ENCODE measurements at places on chromosomes 11 and 22.

DNA sequence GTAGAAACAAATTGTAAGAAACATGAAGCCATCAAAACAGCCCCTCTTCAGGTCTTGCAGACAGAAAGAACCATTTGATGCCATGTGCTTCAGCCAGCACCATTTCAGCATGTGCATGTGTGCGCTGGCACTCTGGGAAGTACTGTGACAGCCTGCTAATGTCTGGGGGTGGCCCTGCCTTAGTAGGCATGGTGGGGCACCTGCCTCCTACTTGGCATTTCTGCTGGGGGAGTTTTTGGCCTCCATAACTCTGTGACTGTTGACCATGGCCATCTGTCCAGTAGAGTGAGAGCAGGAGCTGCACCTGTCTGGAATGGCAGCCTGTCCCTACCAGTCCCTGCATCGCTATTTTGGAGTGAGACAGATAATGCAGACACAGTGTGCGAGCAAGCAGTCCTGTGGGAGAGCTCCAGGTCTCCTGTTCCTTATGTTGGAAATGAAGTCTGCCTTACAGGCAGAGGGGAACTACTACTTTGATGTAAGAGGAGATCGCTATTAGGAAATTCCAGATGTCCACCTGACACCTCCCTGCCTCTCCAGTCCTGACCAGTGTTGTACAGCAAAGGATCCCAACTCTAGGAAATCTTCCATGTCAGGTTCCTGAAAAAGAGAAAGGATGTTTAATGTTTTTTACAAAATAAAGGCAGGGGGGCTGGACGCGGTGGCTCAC, 102.5 kb downstream of the ATXN10 start:
- DNase-seq, result no peak

DNA sequence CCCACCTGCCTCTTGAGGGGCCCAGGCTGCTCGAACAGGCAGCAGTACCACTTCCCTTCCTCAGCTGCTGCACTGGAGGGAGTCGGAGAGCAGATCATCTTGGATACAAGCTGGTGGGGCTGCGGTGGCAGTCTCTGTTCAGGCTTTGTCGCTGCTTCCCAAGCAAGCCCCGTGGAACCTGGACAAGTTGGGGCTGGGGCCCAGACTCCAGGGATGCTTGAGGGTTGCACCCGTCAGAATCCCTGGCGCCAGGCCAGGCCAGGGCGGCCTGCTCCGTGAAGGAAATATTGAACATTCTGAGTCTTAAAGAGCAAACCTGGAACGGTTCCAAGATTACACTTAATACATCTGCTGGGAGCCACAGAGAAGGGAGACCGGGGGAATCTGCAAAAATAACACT, 310.1 kb upstream of the SORL1-AS1 start:
- peak; percentile 68 for DNase-seq

- DNase-seq, result no peak
These were observed 221.1 kb upstream of the NARS2 start for GRCh38 chr11:78795621-78796261.

DNA sequence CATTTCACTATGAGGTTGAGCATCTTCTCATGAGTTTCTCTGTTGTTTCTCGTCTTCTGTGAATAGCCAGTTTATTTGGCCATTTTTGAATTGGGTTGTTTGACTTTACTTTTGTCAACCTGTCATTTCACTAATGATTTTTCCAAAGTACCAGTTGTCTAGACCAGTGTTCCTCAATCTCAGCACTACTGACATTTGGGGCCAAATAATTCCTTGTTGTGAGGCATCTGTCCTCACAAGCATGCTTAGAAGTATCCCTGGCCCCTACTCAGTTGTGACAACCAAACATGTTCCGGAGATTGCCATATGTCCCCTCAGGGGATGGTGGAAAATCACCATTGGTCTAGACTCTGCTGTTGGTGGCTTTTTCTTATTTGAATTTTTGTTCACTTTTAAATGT, 87.7 kb upstream of the GNAZ start:
- no peak for DNase-seq

GRCh38 chr11:86511086-86511551, 136.4 kb downstream of the CCDC81 start:
- no peak for DNase-seq

DNA sequence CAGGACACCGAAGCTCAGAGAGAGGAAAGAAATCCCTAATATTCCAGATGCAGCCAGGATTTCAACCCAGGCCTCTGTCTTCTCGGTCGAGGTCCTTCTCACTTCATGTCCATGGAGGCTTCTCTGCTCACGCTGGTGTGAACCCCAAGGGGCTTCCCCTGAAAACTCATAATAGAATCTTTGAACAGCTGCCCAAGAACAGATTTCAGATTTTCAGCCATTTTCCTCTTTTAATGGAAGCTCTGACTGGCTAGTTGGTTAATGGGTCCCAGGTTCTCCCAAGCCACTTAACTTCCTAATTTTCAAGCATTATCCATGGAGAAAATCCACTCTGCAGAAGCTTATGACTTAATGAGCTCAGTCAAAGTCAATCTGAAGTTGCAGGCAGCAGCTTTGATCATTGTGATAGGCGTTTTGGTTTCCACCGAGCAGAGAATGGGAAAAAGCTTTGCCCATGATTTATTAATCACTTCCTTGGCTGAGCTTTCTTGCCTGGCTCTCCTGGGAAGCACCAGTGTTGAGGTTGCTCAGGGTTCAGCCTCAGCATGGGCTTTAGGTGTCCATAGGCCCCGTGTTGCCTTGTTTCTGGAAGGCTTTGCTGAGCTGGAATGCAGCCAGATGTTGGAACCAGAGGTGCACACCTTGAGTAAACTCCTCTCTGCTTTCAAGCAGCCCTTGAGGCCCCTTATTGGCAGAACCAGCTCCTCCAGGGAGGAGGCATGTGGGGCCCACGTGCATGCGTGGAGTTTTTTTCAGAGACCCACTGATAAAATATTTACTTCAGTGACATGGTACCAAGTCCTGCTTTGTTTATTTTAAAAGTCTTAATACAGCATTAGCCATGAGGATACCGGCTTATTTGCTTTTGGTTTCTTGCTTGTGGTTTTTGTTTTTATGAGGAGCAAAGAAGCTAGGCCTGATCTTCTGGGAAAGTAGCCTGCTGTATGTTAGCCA, 25.5 kb downstream of the LDLRAD3 start:
- DNase-seq, result no peak

DNA sequence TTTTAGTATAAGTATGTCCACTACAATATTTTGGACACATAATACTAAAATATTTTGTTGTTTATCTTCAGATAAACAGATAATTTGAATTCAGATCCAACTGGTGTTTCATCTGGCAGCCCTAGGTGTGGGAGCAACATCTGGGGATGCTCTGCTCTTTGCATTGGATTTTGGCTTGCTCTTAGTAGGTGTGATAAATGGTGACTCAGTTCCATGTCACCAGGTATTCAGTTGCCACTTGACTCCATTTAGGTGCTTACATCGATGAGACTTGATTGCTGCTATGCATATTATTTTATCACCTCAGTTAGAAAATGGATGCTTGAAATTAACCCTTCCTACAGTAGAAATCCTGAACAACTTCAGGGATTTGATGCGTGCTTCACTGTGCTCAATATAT, 13.3 kb upstream of the AMOTL1 start:
- no peak for DNase-seq

DNA sequence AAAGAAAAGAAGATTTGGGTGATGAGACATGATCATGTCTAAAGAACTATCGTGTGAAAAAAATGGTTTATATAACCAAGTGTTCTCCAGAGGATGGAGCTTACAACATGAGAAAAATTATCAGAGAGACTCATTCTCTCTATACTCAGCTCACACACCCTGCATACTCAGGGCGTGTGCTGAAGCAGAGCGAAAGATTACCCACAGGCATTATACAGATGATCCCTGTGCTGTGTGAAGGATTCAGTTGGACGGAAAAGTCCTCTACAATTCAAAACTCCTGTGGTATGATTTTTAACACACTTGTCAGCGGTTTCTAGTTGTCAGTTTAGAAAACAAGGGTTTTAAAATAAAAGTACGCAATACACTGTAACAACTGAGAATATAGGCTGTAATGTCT, 267.3 kb downstream of the DLG2 start:
- DNase-seq, result no peak

GRCh38 chr11:78654866-78655265, 80.2 kb upstream of the NARS2 start:
- no peak for DNase-seq

DNA sequence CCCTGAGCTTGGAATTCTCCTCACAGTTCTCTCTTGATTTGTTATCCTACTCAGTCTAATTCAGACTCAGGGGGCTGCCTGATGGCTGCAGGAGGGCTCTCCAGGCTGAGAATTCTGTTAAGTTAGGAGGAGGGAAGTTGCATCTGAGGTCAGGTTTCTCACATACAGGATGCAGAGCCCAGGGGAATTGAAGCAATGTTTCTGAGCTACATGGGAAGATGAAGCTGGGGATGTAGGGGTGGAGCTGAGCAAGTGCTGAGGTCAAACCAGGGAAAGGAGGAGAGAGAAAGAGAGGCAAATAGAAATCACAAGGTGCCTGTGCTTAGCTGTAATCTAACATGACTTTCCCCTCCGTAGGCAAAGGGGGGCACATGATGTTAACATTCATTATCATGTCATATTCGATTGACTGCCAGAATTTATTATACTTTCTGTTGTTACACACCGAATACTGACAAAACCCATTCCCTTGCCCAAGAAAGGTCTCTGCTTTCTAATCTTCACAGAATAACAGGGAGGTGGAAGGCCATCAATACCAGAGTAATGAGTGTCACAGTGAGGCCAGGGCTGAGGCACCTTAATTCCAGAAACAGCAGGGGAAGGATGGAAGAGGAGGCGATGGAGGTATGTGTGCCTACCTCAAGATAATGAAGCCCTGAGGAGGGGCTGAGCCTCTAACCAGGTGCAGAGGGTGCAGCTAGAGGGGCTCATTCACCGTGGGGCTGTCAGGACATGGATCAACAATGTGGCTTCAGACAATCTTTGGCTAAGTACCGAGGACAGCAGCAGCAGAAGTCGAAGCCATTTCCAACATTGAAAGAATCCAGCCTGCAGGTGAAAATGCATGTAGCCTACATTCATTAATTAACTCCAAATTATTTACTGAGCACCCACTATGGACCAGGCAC, 205.4 kb upstream of the SNX19 start:
- no peak for DNase-seq
